Esophagus squamous epithelium (tissue), 5 donors: ENCODE measurements at places on chromosomes 12 and 14. TPM values are rescaled to one million over a fixed set of nuclear protein-coding genes. Genes with fewer than 3 reads are reported as not detected.

GRCh38 chr12:85779768-85780167, 56.4 kb downstream of the RASSF9 start:
- H3K36me3 ChIP-seq = no peaks in the 10 kb centered on the region
- peaks cover 31% of the 10 kb centered on the region for H3K4me1 ChIP-seq
- no peak overlapping the region for H3K4me3 ChIP-seq
- no peaks in the 10 kb centered on the region for H3K27me3 ChIP-seq
- no peak for DNase-seq

DNA sequence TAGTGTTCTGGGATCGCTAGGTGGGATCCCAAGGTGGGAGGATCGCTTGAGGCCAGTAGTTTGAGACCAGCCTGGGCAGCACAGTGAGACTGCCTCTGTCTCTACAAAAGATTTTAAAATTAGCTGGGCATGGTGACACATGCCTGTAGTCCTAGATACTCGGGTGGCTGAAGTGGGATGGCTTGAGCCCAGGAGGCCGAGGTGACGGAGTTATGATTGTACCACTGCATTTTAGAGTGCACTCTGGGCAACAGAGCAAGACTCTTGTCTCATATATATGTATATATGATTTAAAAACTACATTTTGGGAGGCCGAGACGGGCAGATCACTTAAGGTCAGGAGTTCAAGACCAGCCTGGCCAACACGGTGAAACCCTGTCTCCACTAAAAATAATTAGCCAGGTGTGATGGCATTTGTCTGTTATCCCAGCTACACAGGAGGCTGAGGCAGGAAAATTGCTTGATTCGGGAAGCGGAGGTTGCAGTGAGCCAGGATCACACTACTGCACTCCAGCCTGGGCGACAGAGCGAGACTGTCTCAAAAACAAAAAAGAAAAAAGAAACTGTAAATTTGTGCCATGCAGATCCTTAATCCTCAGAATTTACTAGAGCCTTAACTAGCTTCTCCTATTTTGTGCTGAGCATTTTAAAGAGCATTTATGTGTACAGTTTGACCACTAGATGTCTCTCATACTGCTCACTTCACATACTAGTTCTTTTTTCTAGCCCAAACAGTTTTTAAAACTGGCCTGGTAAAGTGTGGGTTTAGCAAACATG, 114.8 kb downstream of the MON2 start:
- H3K27me3 ChIP-seq = no peaks in the 10 kb centered on the region
- H3K4me3 ChIP-seq = no peak overlapping the region
- no peak for DNase-seq
- no peak overlapping the region for H3K27ac ChIP-seq
- no peaks in the 10 kb centered on the region for H3K36me3 ChIP-seq

DNA sequence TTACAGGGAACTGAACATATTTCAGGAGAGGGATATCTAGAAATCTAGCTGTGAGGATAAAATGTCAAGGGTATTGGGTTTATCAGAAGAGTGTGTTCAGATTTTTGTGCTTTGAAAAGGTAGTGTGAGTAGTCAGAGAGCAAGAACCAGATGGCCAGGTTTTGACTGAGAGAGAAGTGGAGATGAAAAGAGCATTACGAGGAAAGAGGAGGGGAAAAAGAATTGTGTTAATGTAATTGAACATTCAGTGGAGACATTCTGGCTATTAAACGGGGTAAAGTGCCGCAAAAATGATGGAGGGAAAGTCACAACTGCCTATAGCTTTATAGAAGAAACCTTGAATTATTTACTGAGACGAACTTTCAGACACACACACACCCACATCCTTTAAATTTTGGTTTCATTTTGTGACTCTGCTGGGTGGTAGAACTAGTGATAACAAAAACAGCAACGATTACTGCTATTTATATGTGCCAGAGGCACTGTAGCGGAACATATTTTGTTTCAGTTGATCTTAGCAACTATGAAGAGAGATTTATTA, 213.6 kb downstream of the ERC1 start:
- H3K27ac ChIP-seq = peak overlapping the region; percentile 83
- H3K27me3 ChIP-seq = no peaks in the 10 kb centered on the region
- no peak for DNase-seq

Gene AKAP6
- 16.0 TPM for total RNA-seq

Gene SNRPF
- 7.6 TPM for total RNA-seq

Gene OR11H6
- total RNA-seq = not detected

Gene MTA1
- 35.0 TPM for total RNA-seq
